ENCODE measurements at places on chromosomes 7 and 10. TPM values are rescaled to one million over a fixed set of nuclear protein-coding genes. Genes with fewer than 3 reads are reported as not detected.

The DOCK1 gene
- 68.6 TPM for total RNA-seq

The ABCA13 gene
- 0.36 TPM for total RNA-seq

The GIMAP5 gene
- total RNA-seq = not detected

The CYP2C8 gene
- 0.07 TPM for total RNA-seq

The OR2A1 gene
- 0.07 TPM for total RNA-seq

The PLXDC2 gene
- total RNA-seq = 12.7 TPM

The TMEM229A gene
- 0.07 TPM for total RNA-seq

The SLC26A5 gene
- not detected for total RNA-seq

The IFIT2 gene
- 9.5 TPM for total RNA-seq

Data from smooth muscle cell of the pulmonary artery (primary cell).